ENCODE measurements at places on chromosomes 7 and 10. TPM values are rescaled to one million over a fixed set of nuclear protein-coding genes. Genes with fewer than 3 reads are reported as not detected.

DNA sequence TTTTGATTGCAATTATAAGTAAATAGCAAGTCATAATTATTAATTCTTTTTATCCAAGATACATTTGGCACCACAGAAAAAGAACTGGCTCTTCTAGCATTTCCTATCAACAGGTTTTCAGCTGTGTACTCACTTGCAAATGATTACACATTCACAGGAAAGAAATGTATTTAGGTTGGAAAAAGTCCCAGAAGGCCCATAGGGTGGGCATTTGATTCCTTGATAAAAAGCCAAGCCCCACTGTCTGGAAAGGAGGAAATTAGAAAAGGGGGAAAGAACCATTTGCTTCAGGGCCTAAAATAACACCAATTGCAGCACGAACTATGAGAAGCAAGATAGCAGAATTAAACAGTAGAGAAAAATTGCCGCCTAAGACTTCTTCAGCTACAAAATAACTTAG, 80.8 kb upstream of the COL1A2 start:
- peak; percentile 84 for DNase-seq

GRCh38 chr10:44923611-44924010, 12.5 kb downstream of the TMEM72 start:
- DNase-seq: no peak

- DNase-seq: no peak
Measured at GRCh38 chr10:48527756-48528155, 77.1 kb downstream of the ARHGAP22 start.

The ABCC2 gene
- total RNA-seq: 0.31 TPM

DNA sequence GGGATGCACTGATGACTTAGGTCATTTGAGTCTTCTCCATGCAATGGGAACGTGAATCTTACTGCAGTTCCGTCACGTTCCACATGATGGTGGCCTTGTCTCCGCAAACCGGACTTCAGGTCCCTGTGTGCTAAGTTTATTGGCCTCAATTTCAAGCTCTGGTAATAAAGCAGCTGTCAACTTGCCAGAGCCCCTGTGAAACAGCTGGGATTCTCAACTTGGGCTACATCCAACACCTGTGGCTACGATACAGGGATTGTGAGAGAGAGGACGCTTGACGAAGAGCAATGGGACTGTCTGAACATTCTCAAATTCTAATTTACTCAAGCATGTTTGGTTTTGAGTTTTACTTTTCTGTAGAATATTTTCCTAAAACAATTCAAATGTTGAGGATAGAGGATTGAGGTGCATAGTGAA, 174.2 kb downstream of the PTN start:
- DNase-seq: peak; percentile 71

All from astrocyte (in vitro differentiated cells and primary cell).